ENCODE measurements at places on chromosomes 16 and 17.

- DNase-seq, result no peak
Observed at GRCh38 chr17:42928714-42929496, 28.3 kb downstream of the G6PC1 start.

DNA sequence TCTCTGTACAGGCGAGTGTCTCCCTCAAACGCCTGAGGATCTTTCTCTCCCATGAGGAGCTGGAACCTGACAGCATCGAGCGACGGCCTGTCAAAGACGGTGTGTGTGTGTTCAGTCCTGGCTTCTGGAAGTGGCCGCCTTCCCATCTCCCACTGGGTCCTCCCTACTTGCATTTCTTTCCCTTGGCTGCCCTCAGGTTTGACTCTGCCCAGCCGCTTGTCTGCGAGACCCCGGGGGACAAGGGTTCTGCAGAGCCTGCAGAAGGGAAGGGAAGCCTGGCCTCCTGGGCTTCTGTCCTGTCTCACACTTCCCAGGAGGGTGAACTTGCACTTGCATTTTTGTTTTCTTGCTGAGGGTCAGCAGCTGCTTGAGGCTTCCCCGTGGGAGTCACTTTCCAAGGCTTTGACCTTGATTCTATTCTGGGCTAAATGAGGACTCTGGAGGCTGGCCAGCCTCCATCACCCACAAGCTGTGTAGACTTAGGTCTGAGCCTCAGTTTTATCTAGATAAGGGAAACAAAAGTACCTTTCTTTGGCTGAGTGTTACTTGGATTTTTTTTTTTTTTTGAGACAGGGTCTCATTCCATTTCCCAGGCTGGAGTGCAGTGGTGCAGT lies 122.3 kb downstream of the ABCC1 start:
- DNase-seq, result no peak

- DNase-seq, result peak; percentile 50
Observed at GRCh38 chr17:43907425-43907981, at the start of gene MPP2. Gene MPP2, minus strand, starts transcription at chr17:43907536. Its CDS starts 3,076 bp downstream, at chr17:43904460.

GRCh38 chr16:48378276-48378675 lies 6.9 kb downstream of the SIAH1 start:
- DNase-seq, result no peak

DNA sequence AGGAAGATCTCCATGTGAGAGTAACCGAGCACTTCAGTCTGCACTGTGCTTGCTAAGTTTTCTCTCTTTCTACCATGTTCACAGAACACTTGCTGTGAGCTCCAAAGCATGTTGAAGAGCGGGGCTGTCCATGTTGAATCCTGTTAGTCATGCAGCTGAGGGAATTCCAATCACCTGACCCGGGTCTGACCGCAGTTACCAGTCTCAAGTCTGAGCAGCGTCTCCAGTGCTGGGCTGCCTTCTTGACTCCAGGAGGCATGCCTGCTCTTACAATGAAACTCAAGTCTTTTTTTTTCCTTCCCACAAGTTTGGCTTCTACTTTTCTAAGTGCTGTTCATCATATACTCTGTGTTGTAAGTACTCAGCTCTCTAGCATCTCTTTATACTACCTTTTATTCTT lies 44.3 kb downstream of the HOXB1 start:
- no peak for DNase-seq

DNA sequence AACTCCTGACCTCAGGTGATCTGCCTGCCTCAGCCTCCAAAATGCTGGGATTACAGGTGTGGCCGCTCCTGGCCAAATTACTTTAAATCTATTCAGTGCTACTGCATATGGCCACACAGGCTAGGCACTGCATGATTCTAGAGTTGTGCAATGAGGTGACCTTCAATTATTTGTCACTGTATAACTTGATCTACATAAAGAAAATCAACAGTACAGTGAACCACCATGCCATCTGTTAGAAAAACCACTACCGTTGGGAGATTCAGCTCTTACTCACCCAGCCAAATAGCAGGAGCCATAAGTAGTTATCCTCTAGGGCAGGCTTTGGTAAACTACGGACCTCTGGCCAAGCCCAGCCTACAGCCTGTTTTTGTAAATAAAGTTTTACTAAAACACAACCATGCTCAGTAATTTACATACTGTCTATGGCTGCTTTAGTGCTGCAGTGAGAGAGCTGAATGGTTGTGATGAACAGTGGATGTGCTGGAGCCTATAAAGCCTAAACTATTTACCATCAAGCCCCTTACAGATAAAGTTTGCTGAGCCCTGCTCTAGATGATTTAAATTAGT lies 40.7 kb upstream of the TANC2 start:
- no peak for DNase-seq

GRCh38 chr17:62882284-62882683 lies 74.2 kb upstream of the MARCHF10 start:
- DNase-seq, result no peak

- DNase-seq, result no peak
Observed at GRCh38 chr17:48644910-48645557, 18.9 kb upstream of the HOXB9 start.

DNA sequence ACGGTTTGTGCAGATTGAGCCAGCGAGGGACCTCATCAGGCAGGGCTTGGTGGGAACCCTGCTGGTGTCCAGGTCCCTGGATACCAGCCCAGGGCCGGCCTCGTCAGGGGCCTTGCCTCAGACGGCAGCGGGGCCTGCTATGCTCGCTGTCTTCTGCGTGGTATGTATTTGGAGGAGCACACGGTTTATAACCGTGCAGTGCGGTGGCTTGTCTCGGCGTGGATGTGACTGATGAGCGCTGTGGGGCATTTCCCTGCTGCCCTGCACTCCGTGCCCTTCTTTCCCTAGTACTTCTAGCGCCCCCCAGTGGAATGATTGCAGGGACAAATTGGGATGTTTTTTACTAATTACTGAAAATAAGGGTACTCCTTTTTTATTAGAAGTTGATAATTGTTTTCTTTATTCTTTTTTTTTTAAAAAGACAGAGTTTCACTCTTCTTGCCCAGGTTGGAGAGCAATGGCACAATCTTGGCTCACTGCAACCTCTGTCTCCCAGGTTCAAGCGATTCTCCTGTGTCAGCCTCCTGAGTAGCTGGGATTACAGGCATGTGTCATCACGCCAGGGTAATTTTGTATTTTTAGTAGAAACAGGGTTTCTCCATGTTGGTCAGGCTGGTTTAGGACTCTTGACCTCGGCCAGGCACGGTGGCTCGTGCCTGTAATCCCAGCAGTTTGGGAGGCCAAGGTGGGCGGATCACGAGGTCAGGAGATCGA lies 15.3 kb downstream of the TBCD start:
- peak; percentile 26 for DNase-seq

GRCh38 chr17:43814714-43815113 lies 18.2 kb downstream of the MPP3 start:
- DNase-seq, result no peak

DNA sequence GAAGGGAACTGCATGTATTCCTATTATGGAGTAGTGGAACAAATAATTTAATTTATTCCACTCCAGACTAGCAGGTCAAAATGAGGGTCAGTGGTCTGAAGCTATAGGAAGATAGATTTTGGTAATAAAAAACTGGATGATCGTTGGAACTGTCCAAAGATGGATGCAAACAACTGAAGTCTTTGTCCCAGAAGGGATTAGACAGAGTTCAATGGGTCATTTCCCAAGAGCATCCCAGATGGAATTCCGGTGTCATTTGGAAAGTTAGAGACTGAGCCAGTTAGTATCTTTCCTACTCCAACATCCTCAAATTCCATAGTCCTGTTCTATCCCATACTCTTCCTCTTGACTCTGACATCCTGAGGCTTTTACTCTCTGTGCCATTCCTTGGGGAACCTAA lies 22.8 kb upstream of the TOX3 start:
- no peak for DNase-seq

All from T-helper 9 cell (primary cell).